ENCODE measurements at places on chromosomes 2 and 18. TPM values are rescaled to one million over a fixed set of nuclear protein-coding genes. Genes with fewer than 3 reads are reported as not detected.

The ATOH8 gene
- 13.2 TPM for total RNA-seq

The GPR148 gene
- total RNA-seq: not detected

The GCG gene
- not detected for total RNA-seq

The DSC3 gene
- 0.33 TPM for total RNA-seq
